Posterior vena cava (tissue), 2 donors: ENCODE measurements at places on chromosomes 1 and 21. TPM values are rescaled to one million over a fixed set of nuclear protein-coding genes. Genes with fewer than 3 reads are reported as not detected.

GRCh38 chr1:3290915-3291314 is 163.6 kb upstream of the ARHGEF16 start:
- no peak for DNase-seq

DNA sequence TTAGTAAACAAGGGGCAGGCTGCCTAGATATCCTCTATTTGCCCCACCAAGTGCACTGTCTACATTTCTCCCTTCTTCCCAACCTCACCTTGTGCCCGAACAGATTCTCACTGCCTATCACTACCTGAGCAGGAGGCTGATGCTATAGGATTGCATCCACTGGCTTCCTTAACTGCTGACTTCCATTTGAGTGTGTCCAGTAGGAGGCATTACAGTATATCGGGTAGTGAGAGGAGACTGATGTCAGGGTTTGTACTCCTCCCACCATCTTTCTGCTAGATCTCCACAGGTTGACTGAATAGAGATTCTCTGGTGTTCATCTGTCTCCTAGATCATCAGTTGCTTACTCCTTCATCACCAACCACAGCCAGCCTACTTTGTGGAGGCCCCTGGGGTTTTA is 796.3 kb downstream of the LRRIQ3 start:
- DNase-seq, result no peak

CCDC181 gene
- 0.51 TPM for total RNA-seq

DNA sequence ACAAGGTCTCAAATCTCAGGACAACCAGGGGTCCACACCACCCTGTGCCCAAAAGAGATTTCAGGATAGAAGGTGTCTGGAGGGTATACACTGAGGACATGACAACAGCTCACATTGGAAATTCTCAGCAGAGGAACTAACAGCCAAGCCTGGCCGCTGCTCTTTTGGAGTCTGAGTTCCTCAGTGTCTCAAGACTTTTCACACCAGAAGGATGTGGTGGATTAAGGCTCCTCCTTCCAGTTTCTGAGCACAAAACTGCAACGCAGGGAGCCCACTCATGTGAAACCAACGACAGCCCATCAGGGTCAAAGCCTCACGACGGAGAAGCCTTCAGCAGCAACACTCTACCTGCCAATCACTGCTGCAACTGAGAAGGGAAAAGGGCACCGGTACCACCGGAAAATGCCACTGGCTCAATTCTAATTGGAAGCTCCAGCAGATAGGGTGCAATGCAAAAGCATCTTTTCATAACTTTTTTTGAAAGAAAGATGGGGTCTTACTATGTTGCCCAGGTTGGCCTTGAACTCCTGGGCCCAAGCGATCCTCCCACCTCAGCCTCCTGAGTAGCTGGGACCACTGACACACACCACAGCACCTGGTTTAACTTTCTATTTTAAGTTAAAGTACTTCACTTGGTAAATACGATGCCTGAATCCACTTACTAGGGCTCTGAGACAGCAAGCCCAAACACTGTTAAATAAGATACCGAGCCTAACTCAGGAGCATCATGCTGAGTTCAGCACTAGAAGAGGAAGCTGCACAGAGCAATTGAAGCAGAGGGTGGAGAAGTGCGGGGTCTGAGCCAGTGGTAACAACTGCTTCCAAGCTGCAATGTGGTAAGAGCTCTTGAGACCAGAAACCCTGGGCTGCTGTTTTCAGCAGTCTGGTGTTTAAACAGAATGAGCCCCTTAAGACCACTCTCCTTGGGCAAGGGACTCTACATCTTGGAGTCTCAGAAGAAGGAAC is 7.8 kb downstream of the CAPZB start:
- DNase-seq, result peak; percentile 82

- DNase-seq, result no peak
These were observed 57.7 kb downstream of the DMAP1 start for GRCh38 chr1:44270686-44271628.

KLHDC9 gene
- total RNA-seq, result 2.4 TPM

GRCh38 chr1:111448482-111448917 is 556 bp downstream of the WDR77 start:
- no peak for DNase-seq

DFFA gene
- 21.5 TPM for total RNA-seq

- DNase-seq, result no peak
These were observed 54.4 kb downstream of the KCNAB2 start for GRCh38 chr1:6099787-6100765.

- DNase-seq, result no peak
These were observed 65.0 kb downstream of the SYT6 start for GRCh38 chr1:114088392-114089299.

DNA sequence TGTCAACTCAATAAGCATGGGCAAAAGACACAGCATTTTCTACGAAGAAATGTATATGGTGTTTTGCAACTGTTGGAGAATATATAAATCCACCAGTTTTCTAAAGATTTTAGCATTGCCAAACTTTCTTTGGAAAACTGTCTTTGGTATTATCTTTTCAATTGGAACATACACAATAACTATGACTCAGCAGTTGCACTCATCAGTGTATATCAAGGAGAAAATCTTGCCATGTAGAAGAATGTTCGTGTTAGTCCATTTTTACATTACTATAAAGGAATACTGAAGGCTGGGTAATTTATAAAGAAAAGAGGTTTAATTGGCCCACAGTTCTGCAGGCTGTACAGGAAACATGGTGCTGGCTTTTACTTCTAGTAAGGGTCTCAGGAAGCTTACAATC is 41.1 kb downstream of the PRKAA2 start:
- no peak for DNase-seq

GBP1 gene
- total RNA-seq, result 26.8 TPM
